ENCODE measurements at places on chromosomes 1 and 21.

- DNase-seq, result peak; percentile 71
Measured at GRCh38 chr1:101995984-101996745, 561 bp downstream of the OLFM3 start.

DNA sequence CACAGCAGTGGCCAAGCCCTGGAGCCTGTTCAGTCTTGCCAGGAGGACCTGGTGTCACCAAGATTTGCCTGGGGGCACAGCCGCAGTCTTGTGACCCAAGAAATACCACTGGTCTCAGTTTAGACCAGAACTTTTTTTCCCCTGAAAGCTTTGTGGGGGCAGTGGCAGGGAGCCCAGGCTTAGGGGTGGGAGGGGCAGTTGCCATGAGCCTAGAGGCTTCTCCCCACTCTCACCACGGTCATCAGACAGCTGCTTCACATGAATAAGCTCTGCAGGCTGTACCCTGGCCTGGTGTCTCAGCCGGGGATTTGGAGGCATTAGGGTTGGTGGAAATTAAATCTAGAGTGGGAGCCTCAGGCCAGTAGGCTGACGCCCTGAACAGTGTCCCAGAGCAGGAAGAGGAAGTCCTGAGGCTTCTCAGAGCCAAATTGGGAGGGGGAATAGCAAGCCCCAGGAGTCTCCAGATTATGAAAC is 73.7 kb downstream of the SLC16A1 start:
- DNase-seq, result no peak

- DNase-seq, result no peak
Measured at GRCh38 chr1:36990928-36991327, 43.4 kb downstream of the GRIK3 start.

GRCh38 chr1:111802110-111802509 is 46.4 kb downstream of the DDX20 start:
- DNase-seq, result no peak

GRCh38 chr1:155932081-155932480 is 2.1 kb downstream of the KHDC4 start:
- no peak for DNase-seq

DNA sequence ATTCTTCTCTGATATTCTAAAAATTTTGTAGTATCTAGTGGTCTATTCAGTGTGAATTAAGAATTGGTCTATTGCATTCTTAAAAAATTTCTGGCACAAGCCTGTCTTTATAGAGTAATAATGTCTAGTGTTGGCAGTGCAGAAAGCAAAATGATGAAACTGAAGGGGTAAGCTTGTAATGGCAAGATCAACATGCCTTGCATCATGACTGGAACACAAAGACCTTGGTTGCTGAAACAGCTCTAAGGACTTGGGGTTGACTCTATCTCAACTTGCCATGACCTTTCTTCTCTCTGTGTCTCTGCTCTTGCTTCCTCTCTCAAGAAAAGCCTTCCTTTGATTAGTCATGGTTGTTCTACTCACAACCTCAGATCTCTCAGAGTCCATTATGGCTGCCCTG is 46.8 kb upstream of the PROX1 start:
- DNase-seq, result no peak

GRCh38 chr1:83692524-83693381 is 306.2 kb downstream of the TTLL7 start:
- no peak for DNase-seq

GRCh38 chr1:25566176-25566729 is 22.8 kb downstream of the LDLRAP1 start:
- DNase-seq, result no peak

DNA sequence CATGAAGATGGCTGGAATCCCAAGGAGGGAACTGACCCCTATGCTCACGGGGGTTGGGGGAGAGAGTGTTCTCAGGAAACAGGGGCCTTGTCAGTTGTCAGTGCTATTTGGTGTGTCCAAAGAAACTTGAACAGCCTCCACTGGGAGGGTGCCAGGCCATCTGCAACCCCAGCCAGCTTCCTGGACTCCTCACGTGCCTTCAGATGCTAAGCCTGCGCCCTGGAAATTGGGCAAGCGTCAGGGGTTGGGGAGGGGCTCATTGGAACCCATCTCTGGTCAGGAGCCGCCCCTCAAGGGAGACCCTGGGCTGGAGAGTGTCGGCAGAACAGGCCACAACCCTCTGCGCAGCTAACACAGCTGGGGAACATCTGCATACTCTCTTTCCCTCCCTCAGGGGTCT is 13.1 kb upstream of the LHX4 start:
- DNase-seq, result no peak

DNA sequence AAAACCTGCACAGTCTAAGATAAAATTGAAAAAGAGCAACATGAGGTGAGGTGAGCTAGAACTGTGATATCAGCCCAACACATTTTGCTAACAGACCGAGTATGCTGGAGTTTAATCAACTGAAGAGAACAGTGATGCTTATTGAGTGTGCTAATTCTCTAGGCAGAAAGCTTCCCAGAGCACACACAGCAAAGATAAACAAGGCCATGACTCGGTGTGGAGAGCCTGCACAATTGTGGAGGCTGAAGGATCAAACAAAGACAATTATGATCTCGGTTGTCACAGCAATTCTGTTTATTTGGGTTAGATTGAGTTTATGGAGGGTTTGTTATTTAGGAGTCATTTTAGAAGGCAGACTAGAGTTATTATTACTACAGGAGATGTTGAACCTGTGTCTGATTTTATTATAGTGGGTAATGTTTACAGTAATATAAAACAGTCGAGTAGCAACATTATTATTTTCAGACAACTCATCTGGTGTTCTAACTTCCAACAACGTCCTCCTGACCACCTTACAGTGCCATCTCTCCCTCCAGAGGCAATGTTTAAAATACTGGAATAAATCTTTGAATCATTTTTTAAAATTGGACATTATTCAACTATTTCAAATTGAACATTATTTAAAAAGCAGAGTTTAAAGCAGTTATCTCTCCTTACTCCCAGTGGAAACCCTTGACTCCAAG is 40.2 kb downstream of the DPT start:
- DNase-seq, result no peak

DNA sequence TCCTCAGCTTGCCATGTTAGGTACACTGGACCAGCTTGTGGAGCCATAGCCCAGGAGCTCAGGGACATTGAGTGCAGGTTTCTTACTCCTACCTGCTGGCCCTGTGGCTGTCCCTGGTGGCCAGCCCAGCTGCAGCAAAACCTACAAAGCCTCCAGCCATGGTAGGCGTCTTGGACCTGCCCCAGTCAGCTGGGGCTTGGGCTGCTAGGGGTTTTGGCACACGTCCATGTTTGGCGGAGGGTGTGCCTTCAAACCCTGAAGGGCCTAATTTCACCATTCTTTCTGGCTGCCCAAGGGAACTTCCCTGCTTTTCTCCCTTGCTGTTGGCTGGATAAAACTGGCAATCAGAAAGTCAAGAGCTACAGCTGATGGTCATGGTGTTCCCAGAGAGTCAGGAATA is 25.4 kb downstream of the HMGCS2 start:
- no peak for DNase-seq
